Lower lobe of right lung (tissue), 2 donors: ENCODE measurements at places on chromosomes 2 and 18. TPM values are rescaled to one million over a fixed set of nuclear protein-coding genes. Genes with fewer than 3 reads are reported as not detected.

Gene CEBPZOS
- 38.5 TPM for total RNA-seq

DNA sequence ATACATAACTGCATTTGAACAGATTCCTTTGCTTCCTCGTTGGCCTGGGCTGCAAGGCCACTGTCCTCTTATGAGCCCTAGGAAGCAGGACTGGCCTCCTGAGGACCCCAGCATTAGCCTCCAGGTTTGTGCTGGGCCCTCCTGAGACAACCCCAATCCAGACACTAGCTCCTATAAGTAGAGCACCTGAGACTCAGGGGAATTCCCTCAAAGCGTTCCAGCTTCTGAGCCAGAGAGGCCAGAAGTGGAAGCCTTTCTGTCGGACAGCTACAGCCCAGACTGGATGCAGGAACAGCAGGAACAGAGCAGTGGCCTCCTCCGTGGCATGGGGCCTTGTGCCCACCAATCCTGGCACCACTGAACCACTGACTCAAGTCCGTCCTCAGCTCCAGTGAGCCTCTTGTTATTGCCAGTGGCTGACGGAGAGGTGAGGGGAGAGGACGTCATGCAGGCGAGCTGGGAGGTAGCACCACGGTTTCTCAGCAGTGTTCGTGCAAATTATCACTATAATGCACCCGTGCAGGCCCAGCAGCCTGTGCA is 67.2 kb downstream of the NPAS2 start:
- no peak overlapping the region for H3K27ac ChIP-seq
- DNase-seq = no peak
- H3K4me3 ChIP-seq = no peak overlapping the region
- peaks cover 35% of the 10 kb centered on the region for H3K4me1 ChIP-seq
- H3K27me3 ChIP-seq = no peaks in the 10 kb centered on the region
- no peaks in the 10 kb centered on the region for H3K36me3 ChIP-seq

GRCh38 chr2:10292033-10292432 is 10.7 kb upstream of the HPCAL1 start:
- H3K4me1 ChIP-seq = peaks cover under 1% of the 10 kb centered on the region
- DNase-seq = no peak
- no peaks in the 10 kb centered on the region for H3K36me3 ChIP-seq
- no peak overlapping the region for H3K27ac ChIP-seq
- H3K27me3 ChIP-seq = no peaks in the 10 kb centered on the region
- H3K4me3 ChIP-seq = no peak overlapping the region

DNA sequence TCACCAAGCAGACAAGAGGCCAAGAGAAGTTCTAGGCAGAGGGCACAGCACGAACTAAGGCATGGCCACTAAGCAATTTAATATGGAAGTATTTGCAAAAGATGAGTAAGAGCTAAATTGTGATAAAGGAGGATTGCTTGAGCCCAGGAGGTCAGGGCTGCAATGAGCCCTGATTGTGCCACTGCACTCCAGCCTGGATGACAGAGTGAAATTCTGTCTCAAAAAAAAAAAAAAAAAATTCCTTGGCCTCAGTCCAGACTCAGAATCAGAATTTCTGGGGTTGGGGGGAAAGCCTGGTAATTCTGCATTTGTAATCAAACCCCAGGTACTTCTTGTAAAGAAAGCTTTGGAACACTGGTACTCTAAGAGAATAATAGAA is 46.8 kb upstream of the RTN4 start:
- no peak for DNase-seq
- H3K36me3 ChIP-seq = no peaks in the 10 kb centered on the region
- peak overlapping the region; percentile 57 for H3K27ac ChIP-seq
- no peaks in the 10 kb centered on the region for H3K27me3 ChIP-seq

Gene PIEZO2
- total RNA-seq = 11.1 TPM

DNA sequence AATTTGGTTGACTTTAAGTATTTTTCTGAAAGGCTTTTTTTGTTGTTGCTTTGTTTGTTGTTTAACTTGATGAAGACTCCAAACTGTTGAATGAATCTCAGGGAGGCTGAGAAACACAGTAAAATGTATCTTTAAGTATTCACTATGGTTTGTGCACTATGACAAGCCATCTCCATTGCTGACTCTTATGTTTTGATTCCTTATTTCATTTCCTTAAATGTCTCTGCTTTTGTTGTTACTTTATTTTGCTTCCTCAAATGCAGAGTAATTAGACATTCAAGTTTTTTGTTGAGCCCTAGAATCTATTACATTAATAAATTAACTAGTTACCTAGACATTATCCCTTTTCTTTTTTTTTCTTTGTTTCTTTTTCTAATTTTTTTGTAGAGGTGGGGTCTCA is 46.3 kb upstream of the SLC39A10 start:
- no peaks in the 10 kb centered on the region for H3K36me3 ChIP-seq
- no peak overlapping the region for H3K27ac ChIP-seq
- DNase-seq = no peak
- no peaks in the 10 kb centered on the region for H3K27me3 ChIP-seq
- no peak overlapping the region for H3K4me3 ChIP-seq
- peaks cover 25% of the 10 kb centered on the region for H3K4me1 ChIP-seq

- no peak overlapping the region for H3K4me3 ChIP-seq
- no peaks in the 10 kb centered on the region for H3K4me1 ChIP-seq
Measured at GRCh38 chr2:122446761-122447160, 691.3 kb downstream of the TSN start.

- H3K27ac ChIP-seq = peak overlapping the region; percentile 18
- H3K4me3 ChIP-seq = no peak overlapping the region
- H3K27me3 ChIP-seq = no peaks in the 10 kb centered on the region
- no peak for DNase-seq
Measured at GRCh38 chr2:236866542-236867340, 218.9 kb upstream of the COPS8 start.

DNA sequence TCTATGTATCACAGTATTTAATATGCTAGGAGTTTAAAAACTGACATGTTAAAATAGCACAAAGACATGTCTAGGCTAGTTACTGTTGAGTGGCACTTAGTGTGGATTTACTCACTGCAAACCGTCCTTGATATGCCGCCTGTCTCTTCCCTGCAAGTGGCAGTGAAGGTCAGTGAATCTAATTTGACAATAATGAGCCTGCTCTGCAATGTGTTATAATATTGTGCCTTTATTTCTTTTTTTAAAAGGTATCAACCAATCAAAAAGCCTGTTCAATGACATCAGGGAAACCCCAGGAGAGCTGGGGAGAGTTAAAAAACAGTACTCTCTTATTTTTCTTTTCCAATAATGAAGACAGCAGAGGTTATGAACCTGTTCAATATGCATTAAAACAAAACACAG is 384.1 kb downstream of the ERBB4 start:
- H3K4me3 ChIP-seq = no peak overlapping the region
- DNase-seq = no peak
- no peaks in the 10 kb centered on the region for H3K4me1 ChIP-seq
- no peak overlapping the region for H3K27ac ChIP-seq
- no peaks in the 10 kb centered on the region for H3K27me3 ChIP-seq

DNA sequence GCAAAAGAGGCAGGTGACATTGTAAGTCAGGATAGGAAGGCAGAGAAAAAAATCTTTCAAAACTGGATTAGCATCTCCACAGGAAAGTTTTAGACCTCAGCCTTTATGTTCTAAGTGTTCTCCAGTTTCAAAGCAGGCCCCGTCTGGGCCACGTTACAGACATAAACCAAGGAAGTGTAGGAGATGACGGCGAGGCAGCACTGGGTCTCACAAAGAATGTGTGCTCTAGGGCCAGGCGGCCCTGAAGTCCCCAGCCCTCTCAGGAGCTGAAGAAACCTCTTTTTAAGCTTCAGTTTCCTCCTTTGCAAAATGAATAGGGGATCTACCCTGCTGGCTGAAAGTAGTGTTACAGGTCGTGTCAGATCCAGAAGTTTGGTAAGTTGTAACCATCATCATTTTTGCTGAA is 81.7 kb downstream of the SPRED2 start:
- no peaks in the 10 kb centered on the region for H3K27me3 ChIP-seq
- H3K27ac ChIP-seq = no peak overlapping the region
- no peak overlapping the region for H3K4me3 ChIP-seq
- peaks cover 53% of the 10 kb centered on the region for H3K4me1 ChIP-seq

Gene RBKS
- total RNA-seq = 2.2 TPM

Gene CDK15
- 4.5 TPM for total RNA-seq

DNA sequence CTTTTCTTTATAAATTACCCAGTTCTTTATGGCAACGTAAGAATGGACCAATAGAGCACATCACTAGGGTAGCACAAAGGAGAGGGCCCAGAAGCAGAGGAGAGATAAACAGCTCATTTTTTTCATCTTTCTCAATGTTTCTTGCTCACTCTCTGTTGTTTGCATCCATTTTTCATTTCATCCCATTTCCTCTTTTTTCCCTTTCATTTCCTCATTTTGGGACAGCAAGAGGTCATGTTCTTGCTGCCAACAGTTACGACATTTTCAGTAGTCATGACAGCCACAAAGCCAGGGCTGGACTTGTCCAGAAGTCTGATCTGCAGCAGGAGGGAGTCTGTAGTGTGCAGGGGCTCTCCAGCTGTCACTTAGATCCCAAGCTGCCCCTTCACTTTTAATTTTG is 52.7 kb upstream of the CYP1B1 start:
- H3K36me3 ChIP-seq = no peaks in the 10 kb centered on the region
- no peak overlapping the region for H3K4me3 ChIP-seq
- DNase-seq = no peak
- peaks cover 33% of the 10 kb centered on the region for H3K4me1 ChIP-seq
- peak overlapping the region; percentile 25 for H3K27ac ChIP-seq
- no peaks in the 10 kb centered on the region for H3K27me3 ChIP-seq

Gene SOCS6
- total RNA-seq = 24.8 TPM

DNA sequence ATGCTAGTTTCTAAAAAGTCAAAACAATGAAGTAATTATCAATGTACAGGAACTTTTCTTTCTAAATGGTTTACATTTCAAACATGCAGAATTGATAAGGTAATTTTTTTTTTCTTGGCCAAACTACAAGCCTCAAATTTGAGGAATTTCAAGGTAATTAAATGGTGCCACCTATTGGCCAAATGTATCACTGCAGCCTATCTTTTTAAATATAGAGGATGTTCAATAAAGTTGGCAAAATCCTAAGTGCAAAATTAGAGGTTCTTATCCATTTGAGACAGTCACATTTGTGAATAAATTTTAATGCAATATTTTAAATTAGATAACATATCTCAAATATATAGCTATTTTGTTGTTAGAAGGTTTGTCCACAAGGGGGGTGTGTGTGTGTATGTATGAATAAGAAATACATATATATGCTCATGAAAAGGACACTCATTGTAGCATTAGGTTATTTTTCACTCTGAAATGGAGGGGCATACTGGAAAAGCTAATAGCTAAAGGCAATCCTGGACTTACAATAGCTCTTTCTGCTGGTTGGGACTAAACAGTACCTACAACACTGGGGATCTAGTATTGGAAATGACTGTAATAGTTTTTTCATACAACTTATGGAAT is 26.2 kb downstream of the MMADHC start:
- peaks cover 9% of the 10 kb centered on the region for H3K4me1 ChIP-seq
- H3K4me3 ChIP-seq = no peak overlapping the region
- peaks cover 13% of the 10 kb centered on the region for H3K36me3 ChIP-seq
- DNase-seq = no peak
- H3K27ac ChIP-seq = no peak overlapping the region

Gene GPBAR1
- 4.6 TPM for total RNA-seq

Gene FBXO48
- 2.3 TPM for total RNA-seq

Gene MTA3
- total RNA-seq = 23.5 TPM

DNA sequence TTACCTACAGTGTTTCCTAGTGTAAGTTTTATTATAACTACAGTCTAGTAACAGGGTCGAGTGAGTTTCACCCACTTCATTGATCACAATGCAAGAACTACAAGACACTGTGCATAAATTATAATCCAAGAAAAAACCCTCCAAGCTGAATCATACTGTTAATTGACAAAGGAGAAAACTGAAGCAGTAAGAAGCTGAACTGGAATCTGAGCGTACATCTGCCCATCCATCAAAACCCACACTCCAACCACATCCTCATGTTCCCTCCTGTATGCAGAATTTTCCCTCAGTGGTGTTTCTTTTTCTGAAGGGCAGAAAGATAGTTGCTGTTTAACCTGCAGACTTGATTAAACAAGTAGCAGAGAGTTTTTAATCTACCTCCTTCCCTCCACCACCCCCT is 49.5 kb upstream of the KIDINS220 start:
- no peak overlapping the region for H3K4me3 ChIP-seq
- no peaks in the 10 kb centered on the region for H3K27me3 ChIP-seq
- no peaks in the 10 kb centered on the region for H3K4me1 ChIP-seq
- no peak for DNase-seq

GRCh38 chr18:73861771-73862170 is 285.9 kb downstream of the FBXO15 start:
- no peaks in the 10 kb centered on the region for H3K27me3 ChIP-seq
- DNase-seq = no peak
- H3K4me3 ChIP-seq = no peak overlapping the region
- no peaks in the 10 kb centered on the region for H3K4me1 ChIP-seq

Gene KCNIP3
- 2.6 TPM for total RNA-seq

DNA sequence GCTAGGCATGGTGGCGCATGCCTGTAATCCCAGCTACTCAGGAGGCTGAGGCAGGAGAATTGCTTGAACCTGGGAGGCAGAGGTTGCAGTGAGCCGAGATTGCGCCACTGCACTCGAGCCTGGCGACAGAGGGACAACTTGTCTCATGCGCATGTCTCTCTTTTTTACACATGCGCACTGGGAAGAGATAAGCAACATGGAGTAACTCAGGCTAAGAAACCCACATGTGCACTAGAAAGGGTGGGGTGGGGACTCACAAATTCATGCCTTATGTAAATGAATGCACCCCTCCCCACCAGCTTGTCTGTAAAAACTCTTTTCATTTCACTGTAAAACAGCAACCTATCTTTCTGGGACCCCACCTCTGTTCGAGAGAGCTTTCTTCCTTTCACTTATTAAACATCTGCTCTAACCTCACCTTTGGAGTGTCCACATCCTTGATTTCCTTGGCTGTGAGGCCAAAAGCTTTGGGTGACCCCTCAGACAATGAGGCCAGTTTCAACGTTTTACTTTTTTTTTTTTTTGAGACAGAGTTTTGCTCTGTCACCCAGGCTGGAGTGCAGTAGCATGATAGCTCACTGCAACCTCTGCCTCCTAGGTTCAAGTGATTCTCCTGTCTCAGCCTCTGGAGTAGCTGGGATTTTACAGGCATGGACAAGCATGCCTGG is 91.6 kb upstream of the RMP24 start:
- no peak overlapping the region for H3K4me3 ChIP-seq
- H3K36me3 ChIP-seq = no peaks in the 10 kb centered on the region
- no peak for DNase-seq
- no peak overlapping the region for H3K27ac ChIP-seq
- H3K27me3 ChIP-seq = no peaks in the 10 kb centered on the region

DNA sequence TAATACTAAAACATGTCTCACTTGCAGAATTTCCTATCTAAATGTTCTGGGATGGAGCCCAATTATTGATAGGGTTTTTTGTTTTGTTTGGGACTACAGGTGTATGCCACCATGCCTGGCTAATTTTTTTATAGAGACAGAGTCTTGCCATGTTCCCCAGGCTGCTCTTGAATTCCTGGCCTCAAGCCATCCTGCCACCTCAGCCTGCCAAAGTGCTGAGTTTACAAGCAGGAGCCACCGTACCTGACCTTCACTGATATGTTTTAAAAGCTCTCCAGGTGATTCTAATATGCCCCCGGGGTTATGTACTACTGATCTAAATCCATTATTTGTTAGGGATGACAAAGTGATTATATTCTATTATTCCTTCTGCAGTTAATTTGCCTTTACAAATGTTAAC is 2.2 kb downstream of the ELAC1 start:
- no peaks in the 10 kb centered on the region for H3K27me3 ChIP-seq
- peaks cover 17% of the 10 kb centered on the region for H3K4me1 ChIP-seq
- no peak overlapping the region for H3K27ac ChIP-seq
- peak; percentile 67 for DNase-seq
